ENCODE measurements at places on chromosomes 16 and 17.

DNA sequence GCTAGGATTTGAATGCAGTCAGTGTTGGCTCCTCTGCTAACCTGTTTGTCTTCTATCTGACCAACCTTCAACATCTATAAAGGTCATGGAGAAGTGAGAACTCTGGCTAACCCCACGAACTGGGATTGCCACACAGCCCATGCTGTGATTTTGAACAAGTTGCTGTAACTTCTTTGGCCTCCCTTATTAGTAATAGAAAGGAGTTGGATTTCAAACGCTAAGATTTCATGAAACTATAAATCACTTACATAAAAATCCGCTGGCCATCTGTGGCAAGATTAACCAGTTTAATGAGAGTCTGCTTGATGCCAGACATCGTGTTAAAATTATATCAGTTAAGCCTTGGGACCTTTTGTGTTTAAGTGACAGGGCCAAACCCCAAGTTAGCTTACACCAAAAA is 53.4 kb downstream of the HSD17B2 start:
- DNase-seq = no peak

DNA sequence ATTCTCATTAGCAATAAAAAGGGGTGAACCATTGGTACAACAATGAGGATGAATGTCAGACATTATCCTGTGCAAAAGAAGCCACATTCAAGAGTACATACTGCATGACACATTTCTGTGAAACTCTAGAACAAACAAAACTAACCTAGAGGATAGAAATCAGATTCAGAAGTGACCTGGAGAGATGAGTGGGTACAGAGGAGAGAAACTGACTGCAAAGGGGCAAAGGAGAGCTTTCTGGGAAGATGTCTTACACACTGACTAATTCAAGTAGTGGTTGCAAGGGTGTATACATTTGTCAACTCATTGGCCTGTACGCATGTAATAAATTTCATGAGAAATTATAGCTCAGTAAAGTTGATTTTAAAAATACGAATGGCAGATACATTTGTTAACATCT is 115.6 kb downstream of the GAS7 start:
- no peak for DNase-seq

DNA sequence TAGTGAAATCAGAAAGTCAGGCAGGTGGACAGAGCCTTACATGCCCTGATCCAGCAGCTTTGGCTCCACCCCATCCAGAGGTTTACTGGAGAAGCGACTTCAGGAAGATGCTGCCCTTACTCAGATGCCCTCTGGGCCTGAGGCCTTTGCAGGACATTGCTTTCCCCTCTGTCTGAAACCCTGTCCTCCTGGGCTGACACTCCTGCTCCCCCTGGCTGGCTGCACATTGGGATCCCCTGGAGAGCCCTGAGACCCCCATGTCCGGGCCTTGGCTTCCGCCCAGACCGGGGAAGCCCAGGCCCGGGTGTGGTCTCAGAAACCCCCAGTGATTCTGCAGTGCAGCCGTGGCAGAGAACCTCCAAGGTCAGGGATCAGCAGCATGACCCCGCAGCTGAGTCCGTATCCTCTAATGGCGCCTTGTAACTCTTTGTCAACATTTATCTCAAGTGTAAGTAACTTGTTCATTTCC is 36.6 kb downstream of the BCO1 start:
- DNase-seq = no peak

- no peak for DNase-seq
These were observed 6.9 kb downstream of the CYBC1 start for GRCh38 chr17:82443465-82444283.

DNA sequence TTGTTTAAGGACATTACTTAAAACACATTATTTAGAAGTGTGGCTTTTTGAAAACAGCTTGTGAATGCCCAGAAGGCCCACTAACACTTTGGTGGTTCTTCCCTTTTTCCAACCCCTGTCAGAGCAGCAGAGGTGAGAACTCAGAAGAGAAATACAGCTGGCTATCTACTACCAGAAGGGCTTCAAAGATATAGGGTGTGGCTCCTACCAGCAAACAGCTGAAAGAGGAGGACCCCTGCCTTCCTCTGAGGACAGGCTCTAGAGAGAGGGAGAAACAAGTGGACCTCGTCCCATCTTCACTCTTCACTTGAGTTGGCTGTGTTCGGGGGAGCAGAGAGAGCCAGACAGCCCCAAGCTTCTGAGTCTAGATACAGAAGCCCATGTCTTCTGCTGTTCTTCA is 6.9 kb upstream of the RAPGEFL1 start:
- DNase-seq = no peak

DNA sequence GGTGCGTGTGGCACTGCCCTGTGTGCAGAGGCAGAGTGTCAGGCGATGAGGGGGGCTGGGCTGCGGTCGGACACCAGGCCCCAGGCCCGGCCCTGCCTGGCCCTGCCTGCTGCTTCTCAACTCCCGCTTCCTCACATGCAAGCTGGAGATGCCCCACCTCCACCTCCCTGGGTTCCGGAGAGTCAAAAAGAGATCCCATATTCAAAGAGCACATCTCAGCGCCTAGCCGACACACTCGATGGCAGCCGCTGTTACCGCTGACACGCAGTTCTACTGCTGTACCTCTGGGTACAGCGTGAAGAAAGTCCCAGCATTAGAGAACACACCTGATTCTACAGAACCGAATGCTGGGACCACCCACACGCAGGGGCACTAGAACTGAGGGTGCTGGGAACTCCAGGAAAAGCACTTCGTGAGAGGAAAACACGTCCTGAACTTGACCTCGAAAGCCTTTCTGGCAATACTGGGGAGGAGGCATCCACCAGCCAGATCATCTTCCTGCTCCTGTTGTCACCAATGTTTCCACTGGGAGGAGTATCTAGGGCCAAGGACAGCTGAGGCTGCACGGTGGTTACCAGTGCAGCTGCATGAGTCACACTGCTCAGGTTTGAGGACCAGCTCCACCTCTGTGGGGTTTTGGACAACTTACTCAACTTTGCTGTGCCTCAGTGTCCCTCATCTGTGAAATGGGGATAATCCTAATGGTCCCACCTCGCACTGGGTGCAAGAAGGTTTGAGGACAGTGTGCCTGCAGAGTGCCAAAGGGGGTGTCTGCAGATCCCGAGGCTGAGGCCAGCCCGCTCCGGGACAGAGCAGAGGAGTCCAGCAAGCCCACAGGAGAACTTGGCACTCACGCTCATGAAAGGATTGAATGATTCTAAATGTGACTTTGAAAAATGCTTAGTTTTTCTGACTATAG is 100.4 kb upstream of the DNAH17 start:
- no peak for DNase-seq

GRCh38 chr16:87739801-87740200 is 26.0 kb downstream of the KLHDC4 start:
- no peak for DNase-seq

GRCh38 chr17:21549107-21549687 is 143.1 kb upstream of the KCNJ18 start:
- no peak for DNase-seq

DNA sequence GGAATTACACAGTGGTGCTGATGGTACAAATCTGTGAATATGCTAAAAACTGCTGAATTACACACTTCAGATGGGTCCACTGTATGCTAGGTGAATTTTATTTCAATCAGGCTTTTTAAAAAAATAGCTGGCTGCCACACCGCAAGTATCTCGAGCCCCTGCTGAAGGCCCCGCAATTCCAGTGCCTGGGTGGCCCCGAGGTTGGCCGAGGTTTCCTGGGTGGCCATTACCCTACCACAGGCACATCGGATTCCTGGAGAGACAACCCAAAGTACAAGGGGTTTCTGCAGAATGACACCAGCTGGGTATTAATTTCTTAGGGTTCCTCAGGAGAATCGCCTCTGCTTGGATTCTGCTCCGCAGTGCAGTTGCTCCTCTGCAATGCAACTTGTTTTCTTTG is 127.8 kb downstream of the C16orf95 start:
- DNase-seq = no peak

DNA sequence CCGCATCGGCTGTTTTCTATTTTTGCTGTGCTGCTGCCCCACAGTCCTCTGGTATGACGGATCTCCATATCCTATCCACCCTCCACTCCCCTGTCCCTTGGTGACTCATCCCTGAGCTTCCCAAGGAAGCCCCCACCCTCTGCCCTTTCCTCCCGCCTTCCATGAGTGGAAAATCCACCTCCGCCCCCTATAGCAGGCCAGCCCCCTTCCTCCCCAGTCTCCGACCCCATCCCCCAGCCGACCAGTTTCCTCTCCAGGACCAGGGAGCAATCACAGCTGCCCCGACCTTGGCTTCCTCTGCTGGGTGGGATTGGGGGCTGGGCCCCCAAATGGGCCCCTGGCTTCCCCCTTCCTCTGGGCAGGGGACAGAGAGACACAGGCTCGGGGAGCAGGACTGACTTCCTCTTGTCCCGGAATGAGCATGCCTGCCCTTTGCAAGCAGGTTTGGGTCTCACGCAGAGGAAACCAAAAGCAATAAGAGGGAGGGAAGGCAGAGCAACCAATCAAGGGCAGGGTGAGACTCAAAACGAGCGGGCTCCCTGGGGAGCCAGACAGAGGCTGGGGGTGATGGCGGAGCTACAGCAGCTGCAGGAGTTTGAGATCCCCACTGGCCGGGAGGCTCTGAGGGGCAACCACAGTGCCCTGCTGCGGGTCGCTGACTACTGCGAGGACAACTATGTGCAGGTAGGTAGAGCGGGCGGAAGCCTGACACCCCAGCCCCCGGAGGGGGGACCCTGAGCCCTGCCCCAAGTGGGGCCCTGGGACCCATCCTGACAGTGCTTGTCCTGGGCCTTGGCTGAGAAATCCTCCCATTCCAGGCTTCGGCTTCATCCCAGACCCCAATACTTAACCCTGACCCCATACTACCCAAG is at the start of the genes ABI3 and GNGT2:
ABI3 (plus strand) TSS at position 550 of the 872 bp plus-strand sequence; CDS start at position 568, 18 bp downstream.
GNGT2 (minus strand) TSS at position 417 of the 872 bp plus-strand sequence. CDS start 3,152 bp downstream, outside the sequence.
- peak; percentile 33 for DNase-seq

DNA sequence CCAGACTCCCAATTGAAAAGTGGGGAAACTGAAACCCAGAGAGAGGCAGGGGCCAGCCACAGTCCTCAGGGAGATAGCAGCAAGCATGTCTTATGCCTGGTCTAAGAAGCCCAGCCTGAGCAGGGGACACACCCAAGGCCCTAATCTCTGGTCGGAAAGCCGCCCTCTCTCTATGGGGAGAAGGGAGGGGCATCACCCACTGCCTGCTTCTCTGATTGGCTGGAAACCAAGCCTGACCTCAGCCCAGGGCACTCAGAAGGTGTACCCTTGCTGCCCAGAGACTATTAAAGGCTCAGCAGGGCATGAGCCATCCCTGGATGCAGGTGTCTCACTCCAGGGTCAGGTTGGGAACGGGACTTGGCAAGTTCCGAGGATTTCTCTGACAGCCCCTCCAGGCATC is 5.7 kb upstream of the KRT13 start:
- no peak for DNase-seq

- DNase-seq = no peak
These were observed 8.5 kb downstream of the MMP28 start for GRCh38 chr17:35786941-35787432.

- no peak for DNase-seq
These were observed 17.7 kb downstream of the KSR1 start for GRCh38 chr17:27473748-27474609.

DNA sequence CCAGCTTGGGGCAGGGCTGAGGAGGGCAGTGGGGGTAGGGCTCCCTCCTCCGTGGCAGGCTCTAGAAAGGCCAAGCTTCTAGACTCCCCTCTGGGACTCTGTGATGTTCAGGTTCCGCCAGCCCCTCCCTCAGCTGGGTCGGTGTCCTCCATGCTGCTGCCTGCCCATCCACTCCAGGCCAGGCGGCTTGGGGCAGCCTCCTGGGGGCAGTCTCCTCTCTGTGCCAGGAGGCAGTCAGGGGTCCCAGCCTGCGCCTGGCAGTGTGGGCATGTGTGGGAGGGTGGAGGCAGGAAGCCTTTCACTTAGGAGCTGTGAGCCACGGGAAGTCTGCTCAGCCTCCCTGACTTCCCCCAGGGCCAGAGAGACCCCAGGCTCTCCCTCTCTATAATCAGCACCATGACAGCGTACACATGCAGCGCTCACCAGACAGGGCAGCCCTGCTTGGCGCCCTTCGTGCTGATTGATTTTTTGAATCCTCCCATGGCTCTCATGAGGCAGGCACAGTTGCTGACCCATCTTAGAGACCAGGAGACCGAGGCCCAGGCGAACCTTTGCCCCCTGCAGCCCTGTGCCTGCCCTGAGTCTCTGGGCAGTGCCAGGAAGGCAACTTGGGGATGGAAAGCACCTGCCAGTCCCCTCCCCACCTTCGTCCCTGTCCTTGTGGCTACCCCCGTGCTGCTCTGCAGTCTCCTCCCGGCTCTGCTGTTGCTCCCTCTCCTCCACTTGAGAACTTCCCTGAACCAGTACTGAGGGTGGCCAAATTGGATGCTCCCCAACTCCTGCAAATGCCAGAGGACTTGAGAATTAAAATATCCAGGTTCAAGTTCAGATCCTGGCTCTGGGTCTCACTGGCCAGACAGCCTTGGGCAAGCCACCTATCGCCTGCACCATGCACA is 234.7 kb upstream of the GSE1 start:
- DNase-seq = no peak

DNA sequence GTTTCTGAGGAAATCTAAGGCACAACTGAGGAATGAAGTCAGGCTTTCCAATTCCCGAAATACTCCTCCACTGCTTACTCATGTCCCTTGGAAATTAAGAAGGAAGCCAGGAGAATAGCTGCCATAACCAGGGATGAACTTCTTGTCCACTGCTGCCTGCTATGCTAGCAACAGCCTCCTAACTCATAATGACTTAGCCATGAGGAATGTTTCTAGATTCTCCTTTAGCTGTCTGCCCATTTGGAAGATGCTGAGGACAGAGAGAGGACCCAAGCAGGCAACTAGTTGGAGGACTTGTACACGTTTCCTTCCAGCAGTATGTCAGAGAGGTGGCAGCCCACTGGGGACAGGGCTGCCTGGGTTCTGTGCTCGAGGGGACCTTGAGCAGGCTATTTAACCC is 939 bp upstream of the CCL2 start:
- DNase-seq = no peak

DNA sequence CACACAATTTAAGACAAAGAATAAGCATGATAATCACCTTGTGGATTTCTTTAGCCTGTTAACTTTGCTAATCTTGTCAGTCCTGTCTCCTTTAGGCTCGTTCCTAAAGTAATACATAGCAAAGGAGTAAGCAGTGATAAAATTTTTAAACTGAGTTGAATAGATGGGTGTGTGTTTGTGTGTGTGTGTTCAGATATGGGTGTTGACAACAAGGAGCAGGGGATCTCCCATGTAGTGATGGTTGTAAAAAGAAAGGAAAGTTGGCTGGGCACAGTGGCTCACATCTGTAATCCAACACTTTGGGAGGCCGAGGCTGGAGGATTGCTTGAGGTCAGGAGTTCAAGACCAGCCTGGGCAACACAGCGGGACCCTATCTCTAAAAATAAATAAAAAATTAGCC is 44.6 kb upstream of the KCNJ2 start:
- DNase-seq = no peak
